ENCODE measurements at places on chromosomes 5 and 9.

GRCh38 chr5:172303572-172304335 is 20.2 kb upstream of the UBTD2 start:
- no peak for DNase-seq

DNA sequence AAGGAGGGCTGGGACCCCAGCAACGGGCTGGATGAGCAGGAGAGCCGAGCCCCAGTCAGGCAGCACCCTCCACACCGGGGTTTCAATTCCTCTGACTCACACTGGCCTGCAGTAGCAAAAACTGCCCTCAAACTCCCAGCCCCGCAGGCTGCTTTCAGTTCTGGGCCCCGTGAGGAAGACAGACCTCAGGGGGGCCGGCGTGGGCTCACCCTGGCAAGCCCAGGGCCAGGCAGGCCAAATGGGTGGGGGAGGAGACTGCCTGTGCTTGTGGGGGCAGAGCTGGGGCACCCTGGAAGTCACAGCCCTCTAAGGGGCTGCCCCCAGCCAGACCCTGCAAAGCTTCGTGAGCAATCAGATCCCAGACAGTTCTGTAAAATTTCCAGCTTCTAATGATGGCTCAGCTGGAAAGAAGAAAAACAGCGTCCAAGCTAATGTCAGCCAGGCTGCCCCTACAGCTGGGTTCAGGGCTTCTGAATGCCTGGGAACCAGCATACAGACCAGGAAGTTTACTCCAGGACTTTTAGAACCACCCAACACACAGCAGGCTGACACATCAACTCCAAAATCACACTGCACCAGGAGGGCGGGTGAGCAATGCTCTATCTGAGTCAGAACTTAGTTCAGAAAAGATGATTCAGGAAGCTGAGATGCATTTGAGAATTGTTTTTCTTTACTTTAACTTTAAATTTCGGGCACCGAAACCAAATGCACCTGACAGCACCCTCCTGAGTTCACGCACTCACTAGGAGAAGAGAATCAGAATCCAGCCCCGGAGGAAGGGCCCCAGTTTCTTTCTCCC is 34.7 kb downstream of the LPCAT1 start:
- no peak for DNase-seq

- no peak for DNase-seq
These were observed 8.7 kb downstream of the CCL21 start for GRCh38 chr9:34701023-34701768.

- no peak for DNase-seq
These were observed 10.6 kb downstream of the PTBP3 start for GRCh38 chr9:112322701-112323377.

- DNase-seq = no peak
These were observed 381.8 kb downstream of the ADGRV1 start for GRCh38 chr5:90940227-90940995.

DNA sequence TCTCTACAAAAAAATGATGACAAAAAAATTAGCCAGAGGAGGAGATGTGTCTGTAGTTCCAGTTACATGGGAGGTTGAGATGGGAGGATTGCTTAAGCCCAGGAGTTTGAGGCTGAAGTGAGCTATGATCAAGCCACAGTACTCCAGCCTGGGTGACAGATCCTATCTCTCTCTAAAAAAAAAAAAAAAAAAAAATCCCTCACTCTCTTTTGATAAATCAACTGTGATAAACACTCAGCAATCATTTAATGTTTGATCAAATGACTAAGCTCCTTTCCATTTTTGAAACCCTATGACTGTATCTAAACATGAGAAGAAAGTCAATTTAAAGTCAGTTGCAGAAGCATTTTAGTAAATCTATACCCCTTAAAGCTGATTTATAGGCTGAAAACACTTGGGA is 112.1 kb upstream of the IL6ST start:
- DNase-seq = no peak

DNA sequence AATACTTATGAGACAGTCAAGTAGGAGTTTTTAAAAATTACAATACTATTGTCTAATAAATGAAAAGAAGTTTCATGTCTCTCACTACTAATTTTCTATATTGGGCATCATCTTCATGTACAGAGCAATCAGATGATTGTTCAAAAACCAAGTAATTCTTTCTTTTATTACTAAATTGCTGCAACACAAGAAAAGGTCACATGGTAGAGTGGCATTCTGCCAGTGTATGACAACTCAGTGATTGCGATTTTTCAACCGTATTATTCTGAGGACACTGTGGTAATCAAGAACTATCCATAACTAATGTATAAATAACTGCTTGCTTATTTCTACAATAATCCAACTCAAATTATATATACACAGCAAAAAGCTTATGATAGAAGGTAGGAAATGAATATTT is 96.7 kb upstream of the GRHPR start:
- DNase-seq = no peak
